ENCODE measurements at places on chromosomes 5 and 9.

DNA sequence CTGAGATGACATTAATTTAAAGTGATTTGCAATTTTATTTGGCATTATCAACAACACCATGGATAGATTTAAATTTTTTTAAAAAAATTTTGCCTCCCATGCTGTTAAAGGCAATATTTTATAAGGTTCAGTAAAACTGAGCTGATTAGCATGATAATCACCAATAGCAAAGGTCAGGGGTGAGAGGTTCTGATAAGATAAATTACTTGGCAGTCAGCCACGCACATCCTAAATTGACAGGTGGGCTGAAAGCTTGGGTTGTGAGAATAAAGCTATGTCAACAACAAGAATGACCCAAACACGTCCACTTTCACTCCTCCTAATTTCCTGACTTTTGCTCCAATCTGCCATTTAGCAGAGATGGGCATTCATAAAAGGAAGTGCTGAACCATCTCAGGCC is 127.1 kb downstream of the LHFPL2 start:
- DNase-seq: no peak

GRCh38 chr9:131851414-131851813 is 111.5 kb upstream of the RAPGEF1 start:
- no peak for DNase-seq

GRCh38 chr5:110441035-110441434 is 285.4 kb downstream of the TMEM232 start:
- DNase-seq: no peak

DNA sequence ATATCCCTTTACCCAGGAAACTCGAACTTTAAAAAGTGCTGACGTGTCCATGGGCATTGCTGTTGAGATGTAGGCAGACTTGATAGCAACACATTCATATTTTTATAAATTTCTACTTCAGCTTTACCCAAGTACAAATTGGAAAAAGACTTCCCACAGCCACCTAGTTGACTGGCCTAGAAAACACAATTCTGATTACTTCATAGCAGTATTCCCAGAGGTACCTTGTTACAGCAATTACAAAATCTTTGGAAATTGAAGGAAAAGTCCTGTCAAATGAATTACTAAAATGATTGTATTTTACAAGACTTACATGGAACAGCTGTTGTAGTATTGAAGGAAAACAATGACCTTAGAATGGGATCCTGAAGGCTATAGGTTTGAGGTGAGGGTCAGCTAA is 130.7 kb upstream of the NREP start:
- no peak for DNase-seq

DNA sequence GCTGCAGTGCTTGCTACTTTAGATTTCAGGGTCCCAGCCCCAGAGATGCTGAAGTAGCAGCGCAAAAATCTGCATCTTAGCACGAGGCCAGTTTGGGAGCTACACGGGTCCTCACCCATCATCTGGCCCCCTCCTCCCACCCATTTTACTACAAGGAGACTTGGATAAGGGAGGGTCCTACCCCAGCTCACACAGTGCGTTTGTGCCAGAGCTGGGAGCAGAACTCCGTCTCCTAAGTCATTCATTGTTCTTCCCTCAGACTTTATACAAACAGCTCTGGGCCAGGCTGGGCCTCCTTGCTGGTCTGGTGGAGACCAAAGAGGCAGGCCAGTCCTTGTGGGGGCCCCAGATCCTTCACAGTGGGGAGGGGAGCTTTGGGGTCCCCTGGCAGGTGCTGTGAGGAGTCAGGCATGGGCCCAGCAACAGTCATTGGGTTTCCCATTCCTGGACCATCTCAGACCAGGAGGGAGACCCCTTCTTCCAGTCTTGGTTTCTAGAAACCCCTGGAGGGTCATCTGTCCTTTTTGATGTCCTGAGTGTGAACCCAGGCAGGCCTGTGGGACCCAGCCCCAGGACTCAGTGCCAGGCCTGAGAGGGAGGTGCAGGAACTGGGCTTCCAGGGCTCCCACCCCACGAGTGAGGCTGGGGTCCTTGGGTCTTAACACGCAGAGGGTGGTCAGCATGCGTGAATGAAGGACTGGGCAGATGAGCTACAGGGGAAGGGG is 2.3 kb upstream of the IL17B start:
- no peak for DNase-seq

- DNase-seq: no peak
Measured at GRCh38 chr9:136133191-136133958, 14.7 kb upstream of the TMEM250 start.

DNA sequence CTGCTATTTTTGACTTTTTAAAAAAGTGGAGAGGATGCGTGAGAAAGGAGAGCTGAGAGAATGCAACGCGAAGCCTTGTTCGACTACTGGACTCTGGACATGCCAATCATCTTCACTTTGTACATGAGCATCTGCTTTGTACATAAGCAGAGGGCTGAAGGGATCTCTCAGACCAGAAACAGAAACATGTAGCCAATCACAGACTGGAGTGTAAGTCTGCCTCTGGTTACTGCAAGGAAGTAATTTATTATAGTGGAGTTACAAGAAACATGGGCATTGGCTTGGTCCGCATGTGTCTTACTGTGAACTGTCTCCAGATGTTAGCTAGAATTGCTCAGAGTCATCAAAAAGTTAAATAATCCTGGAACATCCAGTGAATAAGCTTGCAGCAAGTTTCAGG is 190.0 kb upstream of the GRAMD2B start:
- no peak for DNase-seq

DNA sequence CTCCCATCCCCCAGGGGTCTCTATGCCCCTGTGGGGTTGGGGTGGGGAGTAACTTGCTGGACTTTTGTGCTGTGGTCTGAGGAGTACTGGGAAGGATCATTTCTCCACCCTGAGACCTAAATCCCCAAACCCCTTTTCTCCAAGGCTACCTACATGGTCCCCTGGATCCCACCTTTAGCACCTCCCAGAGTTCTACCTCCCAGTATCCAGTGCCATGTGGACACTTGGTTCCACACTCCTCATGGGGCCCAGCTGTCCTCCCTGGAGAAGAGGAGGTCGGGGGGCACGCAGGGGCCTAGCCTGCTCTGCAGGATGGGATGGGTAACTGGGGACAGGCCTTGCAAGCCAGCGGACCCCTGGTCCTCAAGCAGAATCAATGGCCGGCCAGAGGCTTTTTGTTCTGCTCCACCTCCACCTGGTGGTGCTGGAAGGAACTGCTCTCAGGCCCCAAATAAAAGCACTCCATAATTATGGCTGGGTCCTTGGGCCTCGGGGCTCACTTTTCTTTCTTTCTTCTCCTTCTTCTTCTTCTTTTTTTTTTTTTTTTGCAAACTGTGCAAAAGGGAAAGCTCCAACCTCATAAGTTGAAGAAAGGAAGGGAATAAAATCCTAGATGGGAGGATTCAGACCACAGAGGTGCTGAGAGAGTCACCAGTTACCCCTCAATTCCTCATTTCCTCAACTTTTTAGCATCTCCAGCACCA is 68.4 kb downstream of the PSD2 start:
- no peak for DNase-seq

- no peak for DNase-seq
Measured at GRCh38 chr9:131754846-131755245, 15.0 kb upstream of the RAPGEF1 start.

DNA sequence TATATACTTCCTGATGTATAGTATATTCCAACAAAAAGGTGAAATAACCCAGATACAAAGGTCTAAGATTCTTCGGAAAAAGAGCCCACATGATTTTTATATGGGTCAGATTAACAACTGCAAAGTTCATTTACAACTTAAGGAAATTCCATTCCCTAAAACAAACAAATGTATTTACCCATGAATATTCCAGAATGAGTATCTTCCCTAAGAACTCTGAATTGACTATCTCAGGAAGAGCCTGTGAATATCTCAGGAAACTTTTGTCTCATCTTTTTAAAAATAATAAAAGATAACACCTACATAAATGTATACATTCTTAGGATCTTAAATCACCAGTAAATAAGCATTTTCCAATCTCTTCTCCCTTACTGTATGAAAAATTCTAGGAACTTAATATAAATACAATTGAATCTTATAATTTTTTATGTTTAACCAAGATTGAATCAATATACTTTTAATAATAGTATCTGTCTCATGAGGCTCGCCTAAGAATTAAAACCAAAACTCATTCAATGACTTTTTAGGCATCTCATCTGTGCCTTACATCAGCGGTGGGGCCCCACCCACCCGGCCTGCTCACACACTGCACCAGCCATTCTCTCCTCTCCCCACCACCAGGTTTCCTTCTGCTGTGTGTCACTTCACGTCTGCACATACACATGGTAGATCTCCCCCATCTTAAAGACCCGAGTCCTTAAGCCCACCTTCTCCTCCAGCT is 78.1 kb downstream of the RAPGEF1 start:
- no peak for DNase-seq

- DNase-seq: no peak
Measured at GRCh38 chr5:180591311-180591887, at the start of gene SCGB3A1. Gene SCGB3A1 (minus strand): TSS chr5:180591499. CDS start chr5:180591462, 37 bp downstream.

- no peak for DNase-seq
Measured at GRCh38 chr5:123367739-123368138, 55.5 kb downstream of the CEP120 start.

DNA sequence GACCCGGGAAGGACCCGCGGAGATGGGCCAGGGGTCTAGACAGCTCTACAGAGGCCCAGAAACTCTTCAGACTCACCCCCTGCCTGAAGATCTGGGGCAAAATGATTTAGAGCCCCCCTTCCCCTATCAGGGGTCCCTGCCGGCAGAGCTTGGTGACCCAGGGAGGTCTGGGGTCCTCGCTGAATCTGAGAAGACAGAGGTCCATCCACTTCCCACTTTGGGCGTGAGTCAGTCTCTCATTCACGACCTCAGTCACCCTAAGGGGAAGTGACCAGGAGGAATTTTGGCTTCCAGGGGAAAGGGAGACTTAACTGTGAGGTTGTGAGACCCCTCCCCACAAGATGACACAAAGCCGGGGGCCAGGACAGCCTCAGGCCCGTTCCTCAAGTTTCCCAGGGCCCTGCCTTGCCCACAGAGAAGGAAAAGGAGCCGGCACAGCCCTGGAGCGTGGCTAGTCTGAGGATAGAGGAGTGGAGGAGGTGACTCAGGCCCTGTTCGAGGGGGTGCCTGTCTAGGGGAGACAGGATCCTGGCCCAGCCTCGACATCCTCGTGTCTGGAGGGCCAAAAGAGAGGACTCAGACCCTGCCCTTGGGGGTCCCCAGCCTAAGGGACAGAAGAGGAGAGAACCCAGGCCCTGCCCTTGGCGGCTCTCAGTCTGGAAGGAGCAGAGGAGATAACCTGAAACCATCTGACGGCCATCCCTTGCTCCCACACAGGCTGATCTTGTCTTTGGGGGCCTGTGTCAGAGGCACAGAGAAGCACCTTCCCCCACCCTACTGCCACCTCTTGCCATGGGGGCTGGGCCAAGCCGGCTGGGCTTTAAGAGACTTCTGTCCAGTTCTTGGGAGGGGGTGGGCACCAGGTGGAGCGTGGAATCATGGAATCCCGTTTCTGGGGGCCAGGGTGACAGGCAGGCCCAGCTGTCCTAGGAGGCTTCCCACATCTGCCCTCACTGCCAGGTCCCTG is 889 bp downstream of the PDLIM4 start:
- no peak for DNase-seq

GRCh38 chr5:91141642-91142041 is 241.5 kb downstream of the ARRDC3 start:
- DNase-seq: no peak

DNA sequence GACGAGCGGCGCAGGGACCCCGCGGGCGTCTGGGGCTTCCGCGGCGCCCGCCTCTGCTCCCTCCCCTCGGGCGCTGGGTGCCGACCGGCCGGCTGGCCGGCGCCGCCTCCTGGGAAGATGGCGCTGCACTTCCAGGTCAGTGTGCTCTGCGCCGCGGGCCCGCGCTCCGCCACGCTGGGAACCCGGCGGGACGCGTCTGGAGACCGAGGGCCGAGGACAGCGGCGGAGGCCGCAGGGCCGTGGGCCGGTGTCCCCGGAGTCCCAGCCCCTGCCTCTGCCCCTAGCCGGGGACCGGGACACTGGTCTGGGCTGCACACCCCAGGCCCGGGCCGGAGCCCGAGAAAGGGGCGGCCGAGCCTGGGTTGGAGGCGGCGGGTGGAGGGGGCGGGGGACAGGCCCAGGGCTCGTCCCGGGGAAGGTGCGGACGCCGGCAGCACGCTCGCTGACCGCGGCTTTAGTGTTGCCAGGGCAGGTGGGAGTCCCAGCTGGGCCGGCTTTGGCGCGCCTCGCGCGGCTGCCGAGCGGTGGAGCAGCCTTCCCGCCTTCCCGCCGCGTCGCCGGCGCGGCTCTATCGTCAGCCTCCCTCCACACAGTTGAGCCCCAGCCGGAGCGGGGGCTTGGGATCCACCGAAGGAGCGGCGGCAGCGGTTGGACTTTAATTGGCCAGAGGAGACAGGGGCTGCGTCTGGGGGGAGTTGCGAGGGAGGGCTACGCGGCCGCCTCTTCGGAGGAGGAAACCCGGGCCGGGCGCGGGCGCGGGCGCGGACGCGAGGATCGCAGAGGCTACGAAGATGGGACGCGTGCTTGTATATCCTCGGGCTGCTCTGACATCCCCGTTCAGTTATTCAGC is at the start of gene RANBP17:
TSS of gene RANBP17 (plus strand) at position 102 of the 850 bp plus-strand sequence.
- no peak for DNase-seq

DNA sequence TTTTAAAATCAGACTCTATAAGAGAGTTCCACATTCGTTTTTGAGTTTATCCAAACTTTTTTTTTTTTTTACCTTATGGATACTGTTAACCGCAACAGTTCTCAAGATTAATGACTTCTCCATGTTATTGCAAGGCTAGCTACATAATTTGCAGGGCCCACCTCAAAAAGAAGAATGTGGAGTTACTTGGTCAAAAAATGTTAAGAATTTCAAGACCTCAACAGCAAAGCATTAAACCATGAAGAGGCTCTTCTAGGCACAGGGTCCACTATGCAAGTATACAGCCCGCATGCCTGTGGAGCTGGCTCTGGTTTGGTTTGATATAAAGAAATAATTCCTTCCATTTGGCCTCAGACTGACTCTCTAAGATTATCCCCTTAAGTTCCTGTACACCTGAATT is 133.3 kb upstream of the TLX3 start:
- no peak for DNase-seq

GRCh38 chr5:10620346-10620745 is 56.5 kb downstream of the ANKRD33B start:
- DNase-seq: no peak

DNA sequence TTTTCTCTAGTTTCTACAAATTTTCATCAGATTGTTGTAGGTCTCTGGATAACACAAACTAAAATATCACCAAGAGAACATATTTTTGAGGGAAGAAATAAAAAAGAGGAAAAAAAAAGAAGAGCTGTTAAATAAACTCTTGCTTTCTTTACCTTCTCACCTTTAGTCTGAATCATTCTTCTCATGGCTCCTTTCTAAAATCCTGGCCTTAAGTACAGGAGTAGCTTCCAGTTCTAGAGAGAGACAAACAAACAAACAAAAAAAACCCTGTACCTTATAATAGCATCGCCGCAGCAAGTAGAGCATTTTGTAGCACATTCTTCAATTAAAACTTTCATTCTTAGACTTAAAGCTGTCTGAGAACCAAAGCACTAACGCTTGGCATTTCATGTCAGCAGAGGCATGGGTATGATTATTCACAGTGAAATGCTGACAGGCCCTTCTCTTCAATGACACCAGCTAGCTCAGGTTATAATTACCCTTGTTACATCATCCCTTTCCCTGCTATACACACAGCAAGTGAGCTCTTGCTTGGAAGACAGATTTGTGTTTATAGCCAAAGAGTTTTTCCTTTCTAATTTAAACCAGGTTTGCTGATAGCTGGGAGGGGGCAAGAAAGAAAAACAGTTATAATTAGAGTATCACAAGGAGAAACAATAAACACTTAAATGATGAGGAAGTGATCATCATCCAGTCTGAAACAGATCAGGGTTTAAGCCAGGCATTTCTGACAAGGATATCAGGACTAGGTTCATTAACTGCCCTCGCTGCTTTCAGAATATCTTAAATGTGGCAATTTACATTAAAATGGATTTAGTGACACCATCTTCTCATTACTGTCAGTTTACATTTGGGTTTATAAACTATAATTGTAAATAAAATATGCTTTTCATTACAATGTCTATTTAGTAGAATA is 510.9 kb upstream of the ZNF608 start:
- no peak for DNase-seq

Measured in BJ (cell line).